ENCODE measurements at places on chromosomes 3 and 15. TPM values are rescaled to one million over a fixed set of nuclear protein-coding genes. Genes with fewer than 3 reads are reported as not detected.

The C2CD4A gene
- 0.17 TPM for total RNA-seq

The SLCO2A1 gene
- 27.9 TPM for total RNA-seq

The CCR2 gene
- not detected for total RNA-seq

The SLC28A2 gene
- total RNA-seq, result 1.2 TPM
